ENCODE measurements at places on chromosomes 7 and 10.

- DNase-seq: no peak
Measured at GRCh38 chr7:116354171-116354545, 143.8 kb downstream of the TES start.

DNA sequence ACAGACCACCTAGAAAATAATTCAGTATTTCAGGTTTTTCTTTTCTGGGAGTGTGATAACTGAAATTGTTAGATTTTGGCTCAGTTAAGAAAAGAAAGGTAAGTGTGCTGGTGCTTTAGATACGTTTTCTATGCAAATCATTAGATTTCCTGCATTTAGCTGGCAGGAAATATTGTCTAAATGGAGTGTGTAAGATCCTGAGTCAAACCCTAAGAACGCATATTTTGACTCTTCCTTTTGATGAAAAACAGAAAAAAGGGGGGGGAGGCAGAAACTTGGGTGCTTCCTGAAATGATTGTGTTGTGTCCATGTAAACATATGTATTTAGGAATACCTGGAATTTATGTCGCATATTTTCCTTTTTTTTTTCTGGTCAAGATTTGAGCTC lies 1.2 kb downstream of the GRK5 start:
- DNase-seq: no peak

DNA sequence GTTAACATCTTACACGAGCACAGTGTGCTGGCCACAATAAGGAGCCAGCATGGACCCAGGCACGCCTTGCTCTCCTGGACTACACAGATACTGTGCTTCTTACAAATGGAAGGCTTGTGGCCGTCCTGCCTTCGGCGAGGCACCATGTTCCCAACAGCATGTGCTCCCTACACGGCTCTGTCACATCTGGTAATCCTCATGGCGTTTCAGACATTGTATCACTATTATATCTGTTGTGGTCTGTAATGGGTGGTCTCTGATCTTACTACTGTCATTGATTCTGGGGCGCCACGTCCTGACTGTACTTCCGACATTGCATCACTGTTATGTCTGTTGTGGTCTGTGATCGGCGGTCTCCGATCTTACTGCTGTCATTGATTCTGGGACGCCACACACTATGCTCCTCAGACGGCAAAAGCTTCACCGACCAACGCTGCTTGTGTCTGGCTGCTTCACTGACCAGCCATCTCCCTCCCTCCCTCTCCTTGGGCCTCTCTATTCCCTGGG lies 195.4 kb downstream of the MAD1L1 start:
- no peak for DNase-seq

- DNase-seq: no peak
Measured at GRCh38 chr7:84389242-84389641, 194.7 kb upstream of the SEMA3A start.

DNA sequence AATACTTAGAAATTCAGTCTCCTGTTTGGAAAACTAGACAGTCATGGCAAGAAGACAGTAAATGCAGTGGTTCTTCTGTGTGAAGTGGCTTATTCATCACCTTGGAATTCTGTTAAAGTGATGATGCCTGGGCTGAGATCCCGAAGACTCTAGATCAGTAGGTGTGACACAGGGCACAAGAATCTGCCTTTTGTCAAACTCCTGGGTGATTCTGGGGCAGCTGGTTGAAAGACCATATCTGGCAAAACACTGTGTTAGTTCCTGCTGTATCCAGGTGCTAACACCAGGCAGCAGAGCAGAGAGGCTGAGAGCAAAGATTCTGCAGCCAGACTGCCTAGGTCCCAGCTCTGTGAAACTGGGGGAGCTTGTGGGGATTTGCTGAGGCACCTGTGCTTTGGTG lies 26.5 kb downstream of the MRC1 start:
- no peak for DNase-seq

DNA sequence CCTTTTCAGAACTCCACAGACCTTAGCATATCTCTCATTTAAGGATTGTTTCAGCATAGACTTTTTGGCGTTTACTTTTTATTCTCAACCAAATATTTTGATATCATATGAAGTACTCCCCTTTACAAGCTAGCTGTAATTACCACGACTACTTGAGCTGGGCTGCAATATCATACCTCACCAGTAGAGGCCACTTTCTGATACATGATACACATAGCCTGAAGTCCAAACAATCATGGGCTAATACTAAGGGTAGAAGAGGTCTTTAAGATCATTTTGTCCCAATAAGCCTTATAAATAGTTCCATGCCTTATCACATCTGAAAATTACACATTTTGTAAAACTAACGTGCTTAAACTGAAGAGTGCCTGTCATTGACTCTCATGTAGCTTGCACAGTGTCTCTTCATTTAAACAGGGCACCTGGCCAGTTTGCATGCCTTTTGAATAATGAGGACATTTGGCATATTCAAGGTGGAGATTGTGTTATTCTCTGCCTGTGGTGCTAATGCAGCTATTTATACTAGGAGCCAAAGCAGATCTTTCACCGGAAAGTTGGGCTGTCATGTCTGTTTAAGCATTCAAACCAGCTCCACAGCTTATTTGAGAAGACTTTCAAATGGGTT lies 403.7 kb upstream of the ZMIZ1 start:
- no peak for DNase-seq

- DNase-seq: no peak
Measured at GRCh38 chr7:435630-436366, 83.8 kb downstream of the PDGFA start.

Data from stimulated activated CD4-positive, alpha-beta T cell treated with anti-CD3 and anti-CD28 coated beads, Interleukin-1b, Interleukin-23, amount 100 ng/mL, for 1 hour (primary cell).